Pancreas (tissue), 10 donors: ENCODE measurements at places on chromosomes 16 and 17.

DNA sequence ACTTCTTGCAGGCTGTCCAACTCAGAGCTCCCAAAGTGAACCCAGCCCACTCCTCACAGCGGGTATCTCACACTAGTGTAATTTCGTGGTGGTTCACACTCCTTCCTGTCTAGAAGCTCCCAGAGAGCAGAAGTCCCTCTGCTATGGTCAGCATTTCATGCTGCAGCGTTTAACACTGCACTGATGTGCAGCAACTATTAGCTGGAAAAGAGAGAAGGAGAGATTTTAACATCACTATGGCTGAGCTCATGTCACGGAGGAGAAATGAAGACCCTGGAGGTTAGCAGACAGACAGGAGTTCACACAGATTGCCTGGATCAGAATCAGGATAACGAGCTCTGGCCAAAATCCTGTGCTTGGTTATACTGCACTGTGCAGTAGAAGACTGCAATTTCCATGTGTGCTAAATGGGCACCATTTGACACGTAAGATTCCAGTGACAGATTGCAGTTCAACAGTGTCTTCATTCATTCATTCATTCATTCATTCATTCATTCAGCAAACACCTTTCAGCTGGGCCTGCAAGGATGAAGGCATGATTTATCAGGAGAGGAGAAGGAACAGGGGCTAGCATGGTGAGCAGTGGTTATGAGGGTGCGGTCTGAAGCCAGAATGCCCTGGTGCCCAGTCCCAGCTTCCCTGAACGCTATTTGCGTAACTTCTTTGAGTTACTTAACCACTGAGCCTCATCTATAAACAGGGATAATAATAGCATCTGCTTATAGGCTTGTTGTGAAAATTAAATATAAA is 5.3 kb upstream of the CCL1 start:
- H3K4me3 ChIP-seq, result no peak overlapping the region
- H3K27me3 ChIP-seq, result no peaks in the 10 kb centered on the region
- DNase-seq, result peak; percentile 8
- no peaks in the 10 kb centered on the region for H3K4me1 ChIP-seq
- H3K36me3 ChIP-seq, result no peaks in the 10 kb centered on the region
- no peak overlapping the region for H3K27ac ChIP-seq

- peak within 1 kb of the TSS; percentile 30 for H3K4me3 ChIP-seq
- H3K27ac ChIP-seq, result peak within 1 kb of the TSS; percentile 62
- no peaks in the 10 kb centered on the region for H3K27me3 ChIP-seq
- peak; percentile 84 for DNase-seq
- no peaks in the 10 kb centered on the region for H3K36me3 ChIP-seq
Observed at GRCh38 chr17:4498461-4499397, at the start of gene SPNS2. Gene SPNS2 (plus strand): TSS chr17:4498881. CDS start chr17:4499048, 167 bp downstream.

DNA sequence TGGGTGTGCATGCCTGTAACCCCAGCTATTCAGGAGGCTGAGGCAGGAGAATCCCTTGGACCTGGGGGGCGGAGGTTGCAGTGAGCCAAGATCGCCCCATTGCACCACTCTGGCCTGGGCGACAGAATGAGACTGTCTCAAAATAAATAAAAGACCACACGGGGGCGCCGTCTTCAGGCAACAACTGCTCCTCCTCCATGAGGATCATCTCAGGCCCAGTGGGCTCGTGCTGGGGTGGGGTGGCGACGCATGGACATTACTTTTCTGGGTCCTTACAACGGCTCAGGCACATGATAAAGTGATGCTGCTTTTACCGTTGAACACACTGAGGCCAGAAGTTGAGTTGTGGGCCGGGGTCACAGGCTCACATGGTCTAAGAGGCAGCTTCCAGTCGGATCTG is 56.2 kb downstream of the PRMT7 start:
- no peak overlapping the region for H3K4me3 ChIP-seq
- H3K27ac ChIP-seq, result no peak overlapping the region
- no peak for DNase-seq

DNA sequence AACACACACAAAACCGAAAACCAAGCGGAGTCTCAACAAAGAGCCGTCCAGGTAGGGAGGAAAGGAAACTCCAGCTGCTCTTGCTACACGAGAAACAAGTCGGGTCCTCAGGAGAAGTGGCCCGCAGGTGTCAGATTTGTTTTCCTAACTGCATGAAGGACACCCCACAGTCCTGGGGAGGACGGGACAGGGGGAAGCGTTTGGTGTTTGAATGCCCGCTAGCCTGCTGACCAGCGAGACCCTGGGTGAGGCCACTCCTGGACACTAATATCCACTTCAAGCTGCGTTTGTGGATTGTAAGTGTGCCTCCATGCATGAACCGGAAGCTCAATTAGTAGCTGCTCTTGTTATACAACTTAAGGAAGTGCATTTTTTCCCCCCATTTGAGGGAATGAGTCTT is 299.5 kb downstream of the MAF start:
- no peaks in the 10 kb centered on the region for H3K4me1 ChIP-seq
- no peak overlapping the region for H3K4me3 ChIP-seq
- no peak overlapping the region for H3K27ac ChIP-seq
- DNase-seq, result no peak
- no peaks in the 10 kb centered on the region for H3K36me3 ChIP-seq

GRCh38 chr17:63140255-63140654 is 174.2 kb downstream of the TANC2 start:
- no peaks in the 10 kb centered on the region for H3K36me3 ChIP-seq
- no peak overlapping the region for H3K4me3 ChIP-seq
- no peaks in the 10 kb centered on the region for H3K4me1 ChIP-seq

DNA sequence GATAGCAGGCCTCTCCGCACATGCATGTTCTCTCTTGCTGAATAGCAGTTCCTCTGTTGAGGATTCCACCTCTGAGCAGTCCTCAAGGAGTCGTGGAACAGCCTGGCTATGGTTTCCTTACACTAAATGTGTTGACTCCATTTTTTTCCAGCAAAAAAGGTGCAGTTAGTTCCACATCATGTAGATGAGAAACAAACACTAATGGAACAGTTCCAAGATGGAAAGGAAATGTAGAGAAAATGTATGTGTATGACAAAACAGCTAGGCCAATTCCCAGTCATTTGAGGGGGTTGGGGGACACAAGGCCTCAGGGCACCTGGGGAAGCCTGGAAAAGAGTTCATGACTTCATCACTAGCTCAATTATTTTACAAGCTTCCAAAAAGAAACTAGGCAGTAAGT is 90.0 kb downstream of the CFDP1 start:
- H3K27ac ChIP-seq, result no peak overlapping the region
- no peaks in the 10 kb centered on the region for H3K36me3 ChIP-seq
- no peak overlapping the region for H3K4me3 ChIP-seq
- DNase-seq, result no peak
- no peaks in the 10 kb centered on the region for H3K27me3 ChIP-seq
- peaks cover 7% of the 10 kb centered on the region for H3K4me1 ChIP-seq

GRCh38 chr16:58034774-58035173 is 9.2 kb downstream of the MMP15 start:
- no peaks in the 10 kb centered on the region for H3K27me3 ChIP-seq
- H3K36me3 ChIP-seq, result peaks cover 9% of the 10 kb centered on the region
- H3K4me3 ChIP-seq, result no peak overlapping the region
- no peak for DNase-seq
- H3K27ac ChIP-seq, result peak overlapping the region; percentile 33

DNA sequence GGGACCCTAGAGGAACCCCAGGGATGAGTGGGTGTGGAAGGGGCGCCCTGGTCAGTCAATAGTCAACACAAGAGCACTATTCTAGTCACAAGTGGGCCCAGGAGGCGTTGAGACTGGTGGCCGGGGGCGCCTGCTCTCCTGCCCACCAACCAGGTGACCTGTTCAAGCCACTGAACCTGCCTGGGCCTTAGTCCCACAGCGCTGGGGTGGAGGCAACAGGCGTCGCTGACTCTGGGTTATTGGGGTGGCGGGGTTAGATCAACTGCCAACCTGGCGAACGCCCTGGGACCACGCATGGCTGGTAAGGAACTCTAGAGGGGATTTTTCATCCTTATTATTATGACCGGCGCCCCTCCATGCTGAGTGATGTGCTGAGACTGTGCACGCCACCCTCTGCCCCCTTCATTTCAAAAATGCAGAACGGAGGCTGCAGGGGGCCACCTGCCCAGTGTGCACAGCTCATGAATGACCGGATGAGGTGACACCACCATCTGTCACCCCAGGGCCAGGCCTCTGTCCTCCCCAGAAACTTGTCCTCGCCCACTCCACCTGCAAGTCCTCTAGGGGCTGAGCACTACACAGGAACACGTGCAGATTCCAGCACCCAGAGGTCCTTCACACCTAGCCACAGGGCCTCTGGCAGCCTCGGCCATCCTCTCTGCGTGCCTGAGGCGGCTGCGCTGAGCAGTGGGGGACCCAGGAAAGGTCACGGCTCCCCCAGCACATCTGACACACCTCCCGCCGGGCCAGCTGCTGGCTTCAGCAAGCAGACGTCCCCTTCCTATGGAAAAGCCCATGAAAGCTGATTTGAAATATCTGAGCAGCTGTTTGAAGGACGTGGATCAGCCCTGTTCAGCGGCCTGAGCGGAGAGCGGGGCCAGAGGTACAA is 51.6 kb upstream of the DNAH17 start:
- H3K4me3 ChIP-seq, result no peak overlapping the region
- H3K36me3 ChIP-seq, result no peaks in the 10 kb centered on the region
- H3K4me1 ChIP-seq, result no peaks in the 10 kb centered on the region
- no peaks in the 10 kb centered on the region for H3K27me3 ChIP-seq

DNA sequence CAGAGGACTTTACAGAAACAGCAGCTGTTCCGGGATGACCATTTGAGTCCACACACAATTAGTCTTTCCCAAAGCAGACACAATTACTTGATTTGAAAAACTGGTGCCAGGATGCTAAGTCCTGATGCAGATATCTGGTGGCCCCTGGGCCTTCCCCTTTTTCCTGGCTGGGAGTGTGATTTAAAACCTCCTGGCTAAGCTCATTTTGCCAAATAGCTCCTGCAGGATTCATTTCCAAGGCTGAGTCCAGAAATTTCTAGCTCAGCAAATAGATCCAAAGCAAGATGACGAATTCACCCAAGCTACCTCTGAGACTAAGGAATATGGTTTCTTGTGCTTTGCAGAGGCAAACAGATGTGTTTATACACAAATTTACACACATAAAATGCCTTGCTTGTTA is 422.2 kb downstream of the CA10 start:
- no peaks in the 10 kb centered on the region for H3K4me1 ChIP-seq
- H3K36me3 ChIP-seq, result no peaks in the 10 kb centered on the region
- H3K4me3 ChIP-seq, result no peak overlapping the region

- no peaks in the 10 kb centered on the region for H3K36me3 ChIP-seq
- H3K4me1 ChIP-seq, result peaks cover 9% of the 10 kb centered on the region
- peak overlapping the region; percentile 94 for H3K27ac ChIP-seq
- no peaks in the 10 kb centered on the region for H3K27me3 ChIP-seq
- peak; percentile 61 for DNase-seq
Observed at GRCh38 chr17:7838090-7839075, 4.4 kb downstream of the KDM6B start.

DNA sequence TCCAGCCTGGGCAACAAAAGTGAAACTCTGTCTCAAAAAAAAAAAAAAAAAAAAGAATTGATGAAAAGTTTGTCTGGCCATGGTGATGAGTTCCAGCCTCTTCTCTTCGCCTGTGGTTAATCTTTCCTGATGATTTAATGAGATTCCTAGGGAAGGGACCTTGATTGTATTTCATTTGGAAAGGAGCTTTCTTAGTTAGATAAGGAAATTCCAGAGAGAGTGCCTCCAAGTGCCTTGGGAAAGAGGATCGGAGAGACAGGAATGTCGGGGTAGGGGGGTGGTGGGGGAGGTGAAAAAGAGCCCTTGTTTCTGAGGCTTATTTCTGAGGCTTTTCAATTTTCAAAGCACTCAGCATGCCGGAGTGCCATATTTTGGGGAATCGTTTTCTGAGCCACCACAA is 93.2 kb upstream of the SIAH1 start:
- no peak for DNase-seq
- H3K4me3 ChIP-seq, result no peak overlapping the region
- no peaks in the 10 kb centered on the region for H3K27me3 ChIP-seq
- no peaks in the 10 kb centered on the region for H3K4me1 ChIP-seq
- H3K27ac ChIP-seq, result no peak overlapping the region
- H3K36me3 ChIP-seq, result no peaks in the 10 kb centered on the region

- no peak overlapping the region for H3K27ac ChIP-seq
- H3K36me3 ChIP-seq, result no peaks in the 10 kb centered on the region
- H3K4me1 ChIP-seq, result peaks cover 8% of the 10 kb centered on the region
- no peak for DNase-seq
- H3K4me3 ChIP-seq, result no peak overlapping the region
- no peaks in the 10 kb centered on the region for H3K27me3 ChIP-seq
Observed at GRCh38 chr17:18017958-18018357, 21.0 kb downstream of the ATPAF2 start.

- DNase-seq, result no peak
- no peaks in the 10 kb centered on the region for H3K4me1 ChIP-seq
- no peaks in the 10 kb centered on the region for H3K36me3 ChIP-seq
- no peak overlapping the region for H3K4me3 ChIP-seq
- no peaks in the 10 kb centered on the region for H3K27me3 ChIP-seq
Observed at GRCh38 chr17:34218748-34219147, 36.3 kb upstream of the CCL2 start.

DNA sequence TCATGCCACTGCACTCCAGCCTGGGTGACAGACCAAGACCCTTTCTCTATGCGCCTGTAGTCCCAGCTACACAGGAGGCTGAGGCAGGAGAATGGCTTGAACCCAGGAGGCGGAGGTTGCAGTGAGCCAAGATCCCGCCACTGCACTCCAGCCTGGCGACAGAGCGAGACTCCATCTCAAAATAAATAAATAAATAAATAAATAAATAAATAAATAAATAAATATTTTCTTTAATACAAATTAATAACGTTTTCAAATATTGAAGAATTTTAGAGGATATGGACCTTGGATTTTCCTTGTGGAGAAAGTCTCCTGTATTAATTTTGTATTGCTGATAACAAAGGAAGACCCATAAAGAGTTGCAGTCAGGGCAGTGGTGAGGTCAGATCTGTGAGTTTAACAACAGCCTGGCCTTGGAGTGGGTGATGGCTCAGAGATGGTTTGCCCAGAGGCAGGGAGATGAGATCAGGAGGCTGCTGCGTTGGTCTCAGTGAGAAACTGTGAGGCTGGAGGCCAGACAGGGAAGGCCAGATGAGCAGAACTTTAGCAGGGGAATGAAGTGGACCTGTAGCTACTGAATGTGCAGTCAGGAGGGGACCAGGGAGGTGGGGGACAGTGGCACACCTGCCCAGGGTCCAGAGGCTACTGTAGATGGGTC is 4.4 kb upstream of the ASGR1 start:
- H3K36me3 ChIP-seq, result no peaks in the 10 kb centered on the region
- no peaks in the 10 kb centered on the region for H3K27me3 ChIP-seq
- no peak for DNase-seq
- H3K4me3 ChIP-seq, result no peak overlapping the region
- H3K4me1 ChIP-seq, result no peaks in the 10 kb centered on the region

- no peaks in the 10 kb centered on the region for H3K27me3 ChIP-seq
- no peak overlapping the region for H3K27ac ChIP-seq
- DNase-seq, result no peak
- H3K4me1 ChIP-seq, result no peaks in the 10 kb centered on the region
- H3K4me3 ChIP-seq, result no peak overlapping the region
- no peaks in the 10 kb centered on the region for H3K36me3 ChIP-seq
Observed at GRCh38 chr17:18041776-18042175, 2.6 kb downstream of the GID4 start.

- H3K4me1 ChIP-seq, result no peaks in the 10 kb centered on the region
- peaks cover 4% of the 10 kb centered on the region for H3K36me3 ChIP-seq
- no peak overlapping the region for H3K4me3 ChIP-seq
Observed at GRCh38 chr17:40176754-40177110, 538 bp upstream of the RAPGEFL1 start.
